Stimulated activated CD4-positive, alpha-beta T cell treated with anti-CD3 and anti-CD28 coated beads, Interleukin-4, amount 100 ng/mL, for 24 hours (primary cell): ENCODE measurements at places on chromosomes 5 and 9.

- no peak for DNase-seq
Observed at GRCh38 chr9:122131401-122132001, 28.1 kb downstream of the NDUFA8 start.

DNA sequence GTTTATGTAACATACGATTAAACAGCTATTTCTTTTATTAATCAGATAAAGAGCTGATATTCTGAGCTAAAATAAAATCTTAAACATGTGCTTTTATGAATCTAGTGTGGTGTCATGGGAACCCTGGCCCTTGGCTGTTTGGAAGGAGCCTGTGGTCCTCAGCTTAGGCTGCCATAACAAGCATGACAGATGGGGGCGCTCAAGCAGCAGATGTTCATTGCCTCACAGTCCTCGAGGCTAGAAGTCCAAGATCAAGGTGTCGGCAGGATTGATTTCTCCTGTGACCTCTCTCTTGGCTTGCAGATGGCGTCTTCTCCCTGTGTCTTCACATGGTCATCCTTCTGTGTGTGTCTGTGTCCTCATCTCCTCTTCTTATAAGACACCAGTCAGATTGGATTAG, 448.2 kb downstream of the GADD45G start:
- no peak for DNase-seq

- no peak for DNase-seq
Observed at GRCh38 chr9:38318759-38319495, 73.6 kb upstream of the ALDH1B1 start.

- no peak for DNase-seq
Observed at GRCh38 chr5:73749485-73750270, 123.7 kb downstream of the ARHGEF28 start.

- no peak for DNase-seq
Observed at GRCh38 chr9:126809068-126809467, 4.2 kb downstream of the ZBTB43 start.

- no peak for DNase-seq
Observed at GRCh38 chr5:59777028-59777427, 116.5 kb downstream of the PDE4D start.

DNA sequence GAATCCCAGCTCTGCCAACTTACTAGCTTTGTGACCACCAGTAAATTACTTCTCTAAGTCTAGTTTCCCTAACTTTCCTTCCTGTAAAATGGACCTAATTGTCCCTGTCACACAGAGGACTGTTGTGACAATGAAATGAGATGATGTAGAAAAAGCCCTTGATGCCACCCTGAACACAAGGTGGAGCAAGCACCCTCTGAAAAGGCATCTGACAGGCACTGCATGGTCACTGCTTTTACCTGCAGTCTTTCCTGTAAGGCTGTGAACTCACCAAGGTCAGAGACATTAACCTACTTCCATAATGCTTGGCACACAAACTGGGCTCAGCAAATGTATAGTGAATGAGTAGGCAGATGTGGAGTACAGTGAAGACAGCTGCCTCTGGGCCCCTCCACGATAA, 6.1 kb downstream of the SLC31A2 start:
- DNase-seq: no peak

DNA sequence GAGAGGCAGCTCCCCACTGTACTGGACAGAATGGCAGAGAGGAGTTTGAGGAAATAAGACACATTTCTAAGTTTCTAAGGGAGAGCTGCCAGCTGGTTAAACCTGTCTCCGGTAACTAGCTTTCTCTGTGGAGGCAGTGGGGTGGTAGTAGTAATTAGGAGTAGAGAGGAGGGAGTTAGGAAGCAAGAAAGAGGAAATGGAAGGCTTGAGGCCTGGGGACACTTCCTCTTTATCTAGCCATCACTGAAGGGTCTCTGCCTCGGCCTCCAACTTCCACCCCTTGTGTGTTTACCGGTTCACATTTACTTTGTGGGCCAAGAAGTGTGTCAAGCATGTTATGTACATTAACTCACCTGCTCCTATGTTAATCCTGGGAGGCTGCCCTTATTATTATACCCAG, 462.2 kb upstream of the DMAC1 start:
- DNase-seq: no peak

- no peak for DNase-seq
Observed at GRCh38 chr9:35599763-35600604, 5.1 kb upstream of the TESK1 start.
